ENCODE measurements at places on chromosomes 6 and 20. TPM values are rescaled to one million over a fixed set of nuclear protein-coding genes. Genes with fewer than 3 reads are reported as not detected.
A peak's percentile ranks its signal among the peaks of the same experiment; 100 is the strongest.

- DNase-seq = no peak
Observed at GRCh38 chr6:150841697-150842096, 23.8 kb upstream of the MTHFD1L start.

GRCh38 chr6:16318538-16318937 is 80.2 kb downstream of the GMPR start:
- no peak for DNase-seq

- DNase-seq = no peak
Observed at GRCh38 chr6:84460491-84460890, 233.0 kb upstream of the CEP162 start.

DNA sequence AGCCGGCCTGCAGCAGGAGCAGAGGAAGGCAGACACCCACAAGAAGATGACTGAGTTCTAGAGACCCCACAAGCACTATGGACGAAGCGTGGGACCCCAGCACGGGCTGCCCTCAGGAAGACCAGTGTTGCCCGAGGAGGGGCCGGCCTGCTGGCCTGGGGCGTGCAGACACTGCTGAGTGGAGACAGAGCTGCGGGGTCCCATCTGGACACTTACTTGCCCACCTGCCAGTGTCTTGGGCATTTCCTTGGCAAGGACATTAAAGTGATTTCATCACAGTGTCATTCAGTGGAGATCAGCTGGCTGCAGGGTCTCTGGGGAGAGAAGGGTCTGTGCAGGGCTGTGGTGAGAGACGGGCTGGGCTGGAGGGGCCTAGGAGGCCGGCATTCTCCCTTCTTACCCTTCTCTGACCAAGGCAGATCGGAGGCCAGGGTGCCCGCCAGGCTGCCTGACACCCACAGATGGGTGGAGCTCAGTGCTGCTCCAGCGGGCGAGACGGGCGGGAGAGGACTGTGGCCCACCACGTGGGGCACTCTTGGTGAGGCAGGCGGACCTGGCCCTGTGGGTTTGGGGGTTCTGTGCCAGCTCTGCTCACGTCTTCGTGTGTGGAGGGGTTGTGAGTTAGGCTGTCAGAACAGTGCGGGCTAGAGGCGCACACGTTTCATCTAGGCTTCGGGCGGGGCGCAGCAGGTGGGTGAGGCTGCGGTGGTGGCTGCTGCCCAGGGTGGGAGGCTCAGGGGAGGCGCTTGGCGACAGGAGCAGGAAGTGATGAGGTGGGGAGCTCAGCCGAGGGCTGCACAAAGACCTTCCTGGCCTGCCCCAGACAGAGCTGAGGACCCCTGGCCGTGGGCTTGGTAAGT is at the start of gene LIME1:
Gene LIME1, plus strand, starts transcription at position 806 of the 860 bp plus-strand sequence. CDS start 886 bp downstream, outside the sequence.
- no peak for DNase-seq

Gene DDR1
- polyA plus RNA-seq = 73.8 TPM

DNA sequence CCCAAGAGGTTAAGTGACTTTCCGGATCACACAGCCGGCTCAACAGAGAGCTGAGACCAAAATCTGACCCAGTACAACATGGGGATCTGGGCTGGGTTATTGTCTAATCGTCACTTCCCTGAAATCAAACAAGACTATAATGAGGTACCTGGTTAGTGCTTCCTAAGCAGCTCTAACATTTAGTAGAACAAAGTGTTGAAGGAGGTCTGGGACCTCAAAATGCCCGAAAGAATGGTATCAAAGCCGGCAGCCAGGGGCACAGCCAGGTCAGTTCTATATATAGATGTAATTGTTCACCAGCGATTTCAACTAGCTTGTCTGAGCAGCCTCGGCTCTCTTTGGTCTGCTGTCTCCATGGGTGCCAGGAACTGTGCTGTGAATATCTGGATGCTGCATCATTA is 245.5 kb upstream of the ECI2 start:
- DNase-seq = no peak

- DNase-seq = peak; percentile 39
Observed at GRCh38 chr6:37903351-37904340, 84.1 kb downstream of the ZFAND3 start.

GRCh38 chr6:20056350-20056992 is 155.8 kb downstream of the MBOAT1 start:
- DNase-seq = peak; percentile 49

DNA sequence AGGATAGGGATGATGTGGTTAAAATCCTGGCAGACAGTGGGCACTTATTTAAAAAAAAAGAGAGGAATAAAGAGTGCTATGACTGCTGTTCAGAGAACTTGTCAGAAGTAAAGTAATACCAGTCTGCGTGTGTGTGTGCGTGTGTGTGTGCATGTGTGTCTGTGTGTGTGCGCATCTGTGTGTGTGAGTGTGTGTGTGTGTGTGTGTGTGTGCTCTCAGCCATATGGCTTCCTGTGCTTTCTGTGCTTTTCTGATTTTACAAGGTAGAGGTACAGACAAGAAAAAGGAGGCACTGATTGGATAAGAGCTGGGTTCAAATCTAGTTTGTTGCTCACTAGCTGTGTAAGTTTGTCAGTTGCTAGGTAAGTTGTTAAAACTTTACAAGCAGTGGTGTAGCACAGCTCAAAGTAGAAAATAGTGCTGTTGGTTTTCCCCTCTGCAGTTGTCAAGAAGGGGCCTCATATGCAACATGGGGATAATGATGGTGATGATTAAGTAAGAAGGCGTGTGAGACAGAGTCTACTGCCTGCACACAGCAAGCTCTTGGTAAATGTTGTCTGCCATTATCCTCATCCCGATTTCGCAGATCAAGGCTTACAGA is 155.3 kb upstream of the ZNF217 start:
- DNase-seq = no peak

GRCh38 chr20:38217791-38218565 is 42.6 kb downstream of the KIAA1755 start:
- no peak for DNase-seq

DNA sequence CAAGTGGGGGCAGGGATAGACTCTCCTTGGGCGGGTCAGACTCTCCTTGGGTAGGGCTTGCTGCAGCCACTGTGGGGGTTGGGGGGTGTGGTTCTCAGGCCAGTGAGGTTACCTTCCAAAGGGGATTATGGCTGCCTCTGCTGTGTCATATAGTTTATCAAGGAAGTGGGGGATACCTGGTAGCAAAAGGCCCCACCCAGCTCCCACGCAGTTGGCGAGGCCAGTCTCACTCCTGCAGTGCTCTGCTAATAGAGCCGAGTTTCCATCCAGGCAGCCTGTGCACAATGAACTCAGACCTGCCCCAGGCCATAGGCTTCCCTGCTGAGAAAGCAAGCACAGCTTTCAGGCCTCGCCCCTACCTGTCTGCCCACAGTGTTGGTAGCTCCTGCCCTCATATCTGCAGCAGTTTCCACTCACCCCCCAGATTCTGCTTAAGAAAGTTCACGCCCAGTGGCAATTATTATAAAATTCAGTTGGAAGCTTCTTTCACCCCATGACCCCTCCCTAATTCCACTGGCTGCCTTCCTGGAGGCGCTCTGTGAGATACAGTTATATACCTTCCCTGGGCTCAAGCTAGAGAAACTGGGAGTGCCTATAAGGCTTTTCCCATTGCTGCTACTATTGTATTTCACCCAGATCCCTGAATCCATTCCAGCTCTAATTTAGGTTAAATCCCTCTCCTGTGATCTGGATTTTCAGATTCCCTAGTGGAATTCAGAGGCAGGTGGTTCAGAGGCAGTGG is 56.1 kb downstream of the HDDC2 start:
- DNase-seq = no peak

DNA sequence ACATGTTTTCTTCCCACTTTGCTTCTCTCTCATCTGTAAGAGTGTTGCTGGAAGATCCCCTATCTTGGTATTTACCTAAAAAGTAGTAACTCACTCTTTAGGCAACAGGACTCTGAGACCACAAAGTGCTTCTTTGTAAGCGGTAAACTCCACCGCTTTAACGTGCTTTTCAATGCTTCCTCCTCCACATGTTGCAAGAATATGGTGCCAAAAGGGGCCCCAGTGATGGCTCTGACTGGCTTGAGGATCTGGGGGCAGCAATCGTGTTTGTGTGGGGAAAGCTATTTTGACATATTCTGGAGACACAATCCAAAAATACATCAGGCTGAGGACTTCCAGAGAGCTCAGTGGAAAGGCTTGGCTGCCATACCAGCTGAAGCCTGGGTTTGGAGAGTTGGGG is 12.4 kb upstream of the CPNE5 start:
- DNase-seq = no peak

Gene RSPH3
- 12.6 TPM for polyA plus RNA-seq

Gene POM121L2
- not detected for polyA plus RNA-seq

- DNase-seq = no peak
Observed at GRCh38 chr6:108638993-108639392, 78.3 kb downstream of the FOXO3 start.

- no peak for DNase-seq
Observed at GRCh38 chr6:68891419-68891818, 256.3 kb downstream of the ADGRB3 start.

DNA sequence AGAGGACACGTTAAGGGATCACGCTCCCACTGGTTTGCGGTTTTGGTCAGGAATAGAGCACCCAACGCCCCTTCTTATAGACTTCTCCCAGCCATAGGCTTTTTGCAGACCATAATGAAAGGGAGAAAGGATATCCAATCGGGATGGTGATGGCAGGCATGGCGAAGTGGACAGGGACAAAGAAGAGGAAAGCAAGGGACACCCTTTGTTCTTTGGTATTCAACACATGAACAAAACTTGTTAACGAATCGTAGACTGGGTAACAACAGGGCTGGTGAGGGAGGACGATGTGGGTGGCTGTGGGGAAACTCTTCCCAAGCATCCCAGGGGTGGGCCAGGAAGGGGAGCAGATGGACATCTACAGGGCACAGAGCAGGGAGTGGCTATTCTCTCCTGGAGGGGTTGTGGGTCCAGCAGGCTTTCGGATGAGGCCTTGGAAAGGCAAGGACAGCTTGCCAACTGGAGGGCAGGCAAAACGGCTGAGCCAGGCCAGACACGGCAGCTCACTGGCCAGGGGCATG is 1.4 kb upstream of the HSP90AB1 start:
- no peak for DNase-seq

Gene TRIM31
- not detected for polyA plus RNA-seq

GRCh38 chr6:83883240-83883639 is 23.8 kb downstream of the CYB5R4 start:
- no peak for DNase-seq

DNA sequence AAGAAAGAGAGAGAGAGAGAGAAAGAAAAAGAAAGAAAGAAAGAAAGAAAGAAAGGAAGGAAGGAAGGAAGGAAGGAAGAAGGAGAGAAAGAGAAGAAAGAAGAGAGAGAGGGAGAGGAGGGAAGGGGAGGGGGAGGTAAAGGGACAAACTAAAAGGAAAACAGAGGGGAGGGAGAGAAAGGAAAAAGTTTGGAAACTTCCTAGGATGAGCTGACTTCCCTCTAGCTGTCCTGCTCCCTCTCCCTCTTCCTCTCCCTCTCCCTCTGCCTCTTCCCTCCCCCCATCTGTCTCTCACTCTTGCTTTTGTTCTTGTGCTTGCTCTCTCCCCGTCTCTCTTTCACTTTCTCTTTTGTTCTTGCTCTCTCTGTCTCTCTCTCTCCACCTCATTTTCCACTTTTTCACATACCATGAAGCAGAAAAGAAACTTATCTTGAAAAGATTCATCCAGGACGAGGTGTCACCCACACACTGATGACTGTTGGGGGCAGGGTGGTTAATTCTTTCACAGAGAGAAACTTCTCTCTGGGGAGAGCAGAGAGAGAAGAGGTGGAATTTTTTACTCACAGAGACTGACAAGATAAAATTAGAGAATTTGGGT is 56.4 kb upstream of the DUSP22 start:
- peak; percentile 42 for DNase-seq

DNA sequence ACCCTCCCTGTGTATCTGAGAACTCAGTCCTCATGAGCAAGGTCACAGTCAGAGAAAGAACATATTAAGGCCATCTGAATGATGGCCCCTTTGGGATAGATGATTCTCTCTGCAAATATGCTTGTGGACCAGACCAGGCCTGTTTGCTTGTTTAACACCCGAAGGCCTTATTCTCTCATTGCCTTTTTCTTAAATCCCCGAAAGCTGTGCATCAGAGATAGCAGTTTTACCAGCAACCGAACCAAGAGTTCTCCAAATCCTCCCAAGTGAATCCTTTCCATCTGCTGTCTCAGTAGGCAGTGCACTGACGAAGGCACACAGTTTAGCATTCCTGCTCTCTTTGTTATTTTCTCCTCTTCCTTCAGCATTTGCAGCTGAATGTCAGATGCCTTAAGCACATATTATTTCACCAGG is 79.8 kb downstream of the TRMT6 start:
- no peak for DNase-seq

GRCh38 chr20:48531505-48531904 is 296.3 kb downstream of the PREX1 start:
- no peak for DNase-seq

Gene BPIFB2
- polyA plus RNA-seq = not detected

Gene PRSS35
- 89.4 TPM for polyA plus RNA-seq

GRCh38 chr6:113481458-113481857 is 375.7 kb upstream of the MARCKS start:
- DNase-seq = no peak

GRCh38 chr6:168091381-168092264 is 12.6 kb upstream of the FRMD1 start:
- DNase-seq = no peak

DNA sequence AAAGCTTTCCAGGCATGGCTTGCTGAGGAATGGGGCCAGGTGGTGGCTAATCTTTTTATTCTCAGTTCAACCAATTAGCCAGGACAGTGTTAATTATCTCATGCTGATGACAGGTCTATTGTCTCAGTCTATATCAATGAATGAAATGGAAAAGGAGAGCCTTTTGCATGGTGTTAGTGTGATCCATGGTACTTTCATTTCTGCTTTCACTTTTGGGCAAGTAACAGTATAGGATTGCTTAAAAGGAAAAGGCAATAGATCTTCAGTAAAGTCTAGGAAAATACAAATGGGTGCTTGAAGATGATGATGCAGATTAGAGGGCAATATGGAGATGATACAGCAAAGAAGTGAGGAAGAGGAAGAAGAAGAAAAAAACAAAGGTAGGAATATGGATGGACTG is 430.3 kb downstream of the TFAP2A start:
- DNase-seq = no peak

DNA sequence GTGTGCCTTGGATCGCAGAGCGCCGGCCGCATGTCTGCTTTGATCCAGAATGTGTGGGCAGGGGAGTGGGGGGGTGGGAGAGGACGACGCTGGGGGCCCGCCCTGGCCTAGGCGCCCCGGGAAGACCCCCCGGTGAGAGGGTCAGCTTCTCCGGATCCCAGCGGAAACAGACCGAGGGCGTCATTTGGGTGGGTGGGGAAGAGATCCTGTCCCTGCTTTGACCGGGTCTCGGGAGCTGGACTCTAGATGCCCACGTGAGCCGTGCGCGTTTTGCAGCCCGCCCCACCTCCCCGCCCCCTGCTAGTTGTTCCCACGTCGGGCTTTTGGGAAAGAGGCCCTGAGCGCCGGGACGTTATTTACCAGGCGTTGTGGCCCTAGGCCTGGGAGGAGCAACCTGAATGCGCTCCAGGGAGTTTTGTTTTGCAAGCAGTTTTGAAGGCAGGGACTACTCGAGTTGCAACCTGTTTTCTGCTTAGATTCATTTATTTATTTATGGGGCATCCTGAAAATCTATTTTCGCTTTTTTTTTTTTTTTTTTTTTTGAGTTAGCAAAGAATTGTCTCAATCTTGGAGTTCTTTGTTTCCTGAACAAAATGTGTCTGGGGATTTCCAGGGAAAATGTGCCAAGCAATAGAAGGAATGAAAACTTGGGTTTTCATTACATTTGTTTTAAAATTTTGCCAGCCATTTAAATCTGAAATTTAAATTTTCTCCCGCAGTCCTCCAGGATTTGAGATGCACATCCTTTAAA is 1.6 kb downstream of the DSP start:
- no peak for DNase-seq

- no peak for DNase-seq
Observed at GRCh38 chr20:13131688-13132087, 89.4 kb upstream of the ISM1 start.

All from right lung (tissue), 10 donors.